ENCODE measurements at places on chromosomes 2 and 18.

GRCh38 chr2:237873421-237873831 lies 14.0 kb downstream of the RAMP1 start:
- peaks cover 20% of the 10 kb centered on the region for H3K27me3 ChIP-seq
- H3K36me3 ChIP-seq = no peaks in the 10 kb centered on the region
- no peak overlapping the region for H3K4me3 ChIP-seq
- no peaks in the 10 kb centered on the region for H3K4me1 ChIP-seq
- DNase-seq = no peak
- no peak overlapping the region for H3K27ac ChIP-seq

DNA sequence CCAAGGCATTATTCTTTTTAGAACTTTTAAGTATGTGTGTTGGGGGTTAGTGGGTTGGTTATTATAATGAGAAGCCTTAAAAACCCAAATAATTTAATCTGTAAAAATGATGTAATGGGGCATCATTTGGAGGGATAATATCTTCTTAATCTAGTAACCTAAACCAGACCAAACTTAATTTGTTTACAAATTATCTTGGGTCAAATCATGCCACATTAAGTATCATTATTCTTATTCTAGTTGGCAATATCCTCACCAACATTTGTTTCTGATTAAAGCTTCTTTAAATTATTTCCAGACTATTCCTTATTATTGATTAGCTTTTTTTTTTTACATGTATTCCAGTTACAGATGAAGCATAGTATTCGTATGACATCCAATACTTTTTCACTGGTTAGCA lies 85.5 kb upstream of the VWC2L start:
- no peak overlapping the region for H3K27ac ChIP-seq
- DNase-seq = no peak
- H3K4me1 ChIP-seq = no peaks in the 10 kb centered on the region
- no peaks in the 10 kb centered on the region for H3K27me3 ChIP-seq

DNA sequence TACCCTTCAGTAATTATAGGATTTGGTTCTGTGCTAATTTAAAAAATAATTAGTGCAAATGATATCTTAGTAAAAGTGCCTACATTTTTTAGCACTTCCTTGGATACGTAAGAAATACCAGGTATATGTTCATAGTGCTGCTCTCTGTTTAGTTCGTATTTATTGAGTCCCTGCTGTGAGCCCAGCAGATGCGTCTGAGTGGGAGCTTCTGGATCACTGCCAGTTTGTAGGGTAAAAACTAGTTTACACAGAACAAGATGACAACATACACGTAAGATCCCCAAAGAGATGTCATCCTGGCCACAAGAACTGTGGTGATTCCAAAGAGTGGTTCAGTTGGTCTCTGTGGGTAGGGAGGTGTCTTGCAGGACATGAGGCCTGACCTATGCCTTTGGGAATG lies 103.2 kb downstream of the CTIF start:
- H3K27ac ChIP-seq = no peak overlapping the region
- no peaks in the 10 kb centered on the region for H3K27me3 ChIP-seq
- no peak for DNase-seq
- no peaks in the 10 kb centered on the region for H3K4me1 ChIP-seq

DNA sequence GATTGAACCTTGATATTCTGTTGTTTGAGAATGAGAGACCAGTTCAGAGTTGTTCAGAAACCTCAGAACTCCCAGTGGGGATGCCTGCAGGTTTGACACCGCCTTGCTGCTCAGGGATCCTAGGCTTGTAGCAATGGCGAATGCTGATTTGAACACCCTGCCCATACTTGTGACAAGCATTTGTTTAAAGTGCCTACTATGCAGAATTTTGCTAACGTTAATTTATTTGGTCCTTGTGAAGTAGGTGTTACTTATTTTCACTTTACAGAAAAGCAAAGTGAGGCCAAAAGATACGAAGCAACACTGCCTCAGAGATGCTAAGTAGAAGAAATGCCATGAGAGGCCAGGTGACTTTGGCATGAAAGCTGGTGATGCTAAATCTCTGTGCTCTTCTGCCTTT lies 32.3 kb downstream of the STON1 start:
- no peaks in the 10 kb centered on the region for H3K27me3 ChIP-seq
- H3K4me1 ChIP-seq = no peaks in the 10 kb centered on the region
- no peak overlapping the region for H3K27ac ChIP-seq
- H3K36me3 ChIP-seq = no peaks in the 10 kb centered on the region
- H3K4me3 ChIP-seq = no peak overlapping the region

DNA sequence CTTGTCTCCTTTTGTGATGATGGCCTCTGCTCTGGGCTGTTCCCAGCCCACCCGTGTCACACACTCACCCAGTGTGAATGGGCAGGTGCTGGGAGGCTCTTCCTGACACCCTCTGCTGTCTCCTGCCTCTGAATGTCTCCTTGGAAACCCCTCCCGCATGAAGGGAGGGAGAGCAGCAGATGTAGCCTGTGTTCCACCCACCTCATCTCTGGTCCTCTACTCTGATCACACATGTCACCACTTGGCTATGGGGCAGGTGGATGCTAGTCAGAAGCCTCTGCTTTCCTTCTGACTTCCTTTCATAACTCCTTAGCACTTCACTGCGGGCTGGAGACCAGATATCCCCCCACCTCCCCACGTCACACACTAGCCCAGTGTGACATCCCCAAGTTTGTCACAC lies 23.9 kb downstream of the EFR3B start:
- H3K4me1 ChIP-seq = no peaks in the 10 kb centered on the region
- no peak overlapping the region for H3K4me3 ChIP-seq
- no peak for DNase-seq
- H3K27ac ChIP-seq = no peak overlapping the region

- no peaks in the 10 kb centered on the region for H3K36me3 ChIP-seq
- no peak for DNase-seq
These were observed 63.9 kb upstream of the PHLPP1 start for GRCh38 chr18:62651276-62652056.
